ENCODE measurements at places on chromosomes 16 and 17.
A peak's percentile ranks its signal among the peaks of the same experiment; 100 is the strongest.

DNA sequence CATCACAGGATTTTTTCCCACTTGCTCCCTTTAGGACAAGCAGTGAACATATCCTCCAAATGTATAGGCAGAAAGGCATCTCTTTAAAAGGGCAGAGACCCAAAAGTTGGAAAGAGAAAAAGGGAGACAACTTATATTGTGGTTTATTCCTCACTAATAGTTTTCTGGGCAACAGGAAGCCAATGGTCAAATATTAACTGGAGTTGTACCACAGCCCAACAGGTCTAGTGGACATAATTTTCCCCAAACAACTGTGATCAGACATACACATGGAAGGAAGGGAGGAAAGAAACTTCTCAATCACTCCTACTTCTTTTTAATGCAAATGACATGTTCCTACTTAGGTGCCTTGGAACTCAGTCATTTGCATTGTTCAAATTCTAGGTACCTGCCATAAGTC is 78.4 kb downstream of the SOX9 start:
- no peak for DNase-seq

GRCh38 chr16:4683255-4684057 is 9.9 kb upstream of the NUDT16L1 start:
- no peak for DNase-seq

GRCh38 chr17:53806473-53806872 is 16.3 kb upstream of the KIF2B start:
- no peak for DNase-seq

DNA sequence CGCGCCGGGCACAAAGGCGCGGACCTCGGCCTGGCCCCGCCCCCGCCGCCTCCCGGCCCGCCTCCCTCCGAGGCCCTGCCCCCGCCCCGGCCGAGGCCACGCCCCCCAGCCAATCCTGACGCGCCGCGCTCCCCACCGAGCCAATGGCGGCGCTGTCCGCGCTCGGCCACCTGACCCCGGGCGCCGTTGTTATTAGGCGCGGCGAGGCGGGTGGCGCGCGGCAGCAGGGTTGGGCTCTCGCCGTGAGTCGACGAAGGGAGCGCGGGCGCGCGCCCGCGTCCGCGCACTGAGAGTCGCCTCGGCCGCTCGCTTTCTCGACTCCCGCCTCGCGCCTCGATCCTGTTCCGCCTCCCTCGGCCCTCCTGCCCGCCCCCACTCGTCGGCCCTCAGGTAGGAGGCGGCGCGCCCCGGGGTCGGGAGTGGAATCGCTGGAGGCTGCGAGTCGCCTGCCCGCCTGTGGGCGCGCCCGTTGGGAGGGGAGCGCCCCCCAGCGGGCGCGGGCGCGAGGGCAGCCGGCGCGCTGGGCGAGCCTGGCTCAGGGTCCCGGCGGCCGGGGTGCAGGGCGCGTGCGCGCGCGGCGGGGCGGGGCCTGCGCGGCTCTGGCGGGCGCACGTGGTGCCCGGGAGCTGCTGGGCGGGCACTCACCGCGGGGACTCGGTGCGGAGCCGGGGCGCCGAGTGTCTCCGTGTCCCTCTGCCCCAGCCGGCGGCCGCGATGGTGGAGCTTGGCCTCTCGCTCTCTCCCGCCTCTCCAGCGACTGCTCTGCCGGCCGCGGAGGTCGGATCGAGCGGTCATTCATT is 405 bp upstream of the CBLN1 start:
- peak; percentile 86 for DNase-seq

DNA sequence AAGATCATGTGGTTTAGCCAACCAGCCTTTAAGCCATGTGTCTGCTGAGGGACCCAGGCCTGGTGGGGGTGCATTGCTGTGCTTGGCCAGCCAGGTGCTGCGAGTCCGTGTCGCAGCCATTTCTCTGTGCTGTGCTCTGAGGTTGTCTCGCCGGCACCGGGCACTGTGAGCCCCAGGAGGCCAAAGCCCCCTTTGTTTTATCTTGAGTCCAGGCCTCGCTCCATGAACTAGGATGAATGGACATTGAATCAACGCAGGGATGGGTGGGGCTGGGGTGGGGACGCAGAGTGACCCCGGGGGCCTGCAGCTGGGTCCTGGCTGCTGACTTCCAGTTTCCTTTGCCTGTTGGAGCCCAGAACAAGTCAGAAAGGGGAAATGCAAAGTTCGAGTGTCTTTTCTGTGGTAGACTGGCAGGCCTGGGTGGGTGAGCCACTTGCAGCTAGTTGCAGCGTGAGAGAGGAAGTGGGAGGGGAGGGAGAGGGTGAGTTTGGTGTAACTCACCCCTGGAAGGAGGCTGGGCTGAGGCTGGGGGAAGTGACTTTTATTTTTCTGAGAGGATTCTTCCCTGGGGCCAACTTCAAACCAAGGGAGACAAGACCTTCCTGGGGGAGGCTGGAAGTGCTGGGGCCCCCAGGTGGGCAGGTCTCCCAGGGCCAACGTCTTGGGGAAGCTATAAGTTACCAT is 324.7 kb downstream of the SEC14L1 start:
- DNase-seq: no peak

DNA sequence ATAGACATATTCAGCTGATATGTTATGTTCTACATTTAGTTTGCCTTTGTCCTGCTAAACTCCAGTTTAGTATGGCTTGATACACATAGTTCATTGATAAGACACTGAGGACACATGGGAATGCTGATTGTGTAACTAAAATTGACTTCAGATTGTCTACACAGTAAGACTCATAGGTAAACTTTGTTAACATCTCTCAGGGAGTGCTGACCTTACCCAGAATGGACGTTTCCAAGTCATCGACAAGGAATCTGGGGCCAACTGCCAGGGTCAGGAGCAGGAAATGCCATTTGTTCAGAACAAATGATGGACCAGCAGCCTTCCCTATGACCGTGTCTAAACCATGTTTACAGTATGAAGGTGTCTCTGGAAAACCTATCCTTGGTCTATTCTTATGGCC is 58.7 kb downstream of the DYNLRB2 start:
- DNase-seq: no peak

GRCh38 chr16:56269281-56269680 is 78.0 kb downstream of the GNAO1 start:
- DNase-seq: no peak

- DNase-seq: no peak
Observed at GRCh38 chr16:66741950-66742808, 9.2 kb downstream of the DYNC1LI2 start.

GRCh38 chr16:54934481-54935265 is 4.0 kb downstream of the IRX5 start:
- no peak for DNase-seq

- DNase-seq: no peak
Observed at GRCh38 chr17:19285213-19285900, 48.2 kb downstream of the EPN2 start.

DNA sequence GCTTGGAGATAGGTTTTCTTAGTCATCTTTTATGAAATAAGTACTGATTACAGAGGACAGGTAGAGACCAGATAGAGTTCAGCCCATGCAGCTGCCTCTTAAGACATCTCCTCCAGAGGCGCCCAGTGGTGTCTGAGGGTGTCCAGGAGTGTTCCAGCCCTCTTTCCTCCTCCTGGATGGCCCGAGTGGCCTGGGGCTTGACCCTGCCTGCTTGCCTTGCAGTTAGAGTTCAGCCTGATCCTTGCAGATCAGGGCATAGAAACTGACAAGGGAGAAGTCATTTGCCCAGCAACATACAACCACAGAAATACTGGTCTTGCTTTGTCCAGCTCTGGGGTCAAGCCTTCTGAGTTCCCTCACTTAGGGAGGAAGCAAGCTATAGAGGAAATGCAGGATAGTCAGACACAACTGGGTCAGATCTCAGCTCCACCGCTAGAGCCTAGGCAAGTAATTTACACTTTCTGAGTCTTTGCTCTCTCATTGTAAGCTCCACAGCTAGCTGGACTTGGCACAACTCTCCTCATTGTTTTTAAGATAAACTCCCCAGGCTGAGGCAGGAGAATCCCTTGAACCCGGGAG is 3.6 kb upstream of the CCL1 start:
- no peak for DNase-seq

DNA sequence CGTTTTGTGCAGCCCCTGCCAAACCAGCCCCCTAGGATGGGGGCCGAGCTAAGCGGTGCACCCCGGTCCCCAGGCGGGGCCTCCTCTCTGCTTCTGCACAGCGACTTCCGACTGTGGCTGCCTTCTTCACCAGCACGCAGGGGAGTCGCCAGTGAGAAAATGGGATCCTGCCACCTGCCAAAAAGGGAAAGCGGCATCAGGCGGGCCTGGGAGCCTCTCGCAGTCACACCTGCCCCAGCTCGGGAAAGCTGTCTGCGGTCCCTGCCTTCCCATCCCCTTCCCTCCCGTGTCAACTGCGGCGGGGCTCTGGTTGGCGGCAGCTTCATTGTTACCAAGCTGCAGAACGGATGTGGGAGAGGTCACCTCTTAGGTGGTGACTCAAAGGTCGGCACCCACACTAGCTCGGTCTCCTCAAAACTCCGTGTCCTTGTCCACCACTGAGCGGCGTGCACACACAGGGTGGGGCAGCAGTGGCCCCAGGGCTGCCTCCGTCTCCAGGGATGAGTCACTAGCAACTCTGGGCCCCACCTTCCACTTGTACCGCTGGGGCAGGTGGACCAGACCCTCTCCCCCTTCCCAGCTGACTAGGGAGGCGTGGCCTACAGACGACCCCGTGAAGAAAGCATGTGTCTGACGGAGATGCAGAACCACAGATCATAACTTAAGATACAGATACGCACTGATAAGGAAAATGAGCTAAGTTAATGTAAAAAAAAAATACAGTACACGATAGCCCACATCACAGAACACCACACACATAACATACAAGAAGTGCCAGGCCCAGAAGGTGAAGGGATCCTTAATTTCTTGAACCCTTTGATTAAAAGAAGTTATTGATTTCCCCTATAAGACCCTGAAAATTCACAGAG is 1.5 kb upstream of the PCYT2 start:
- DNase-seq: no peak

DNA sequence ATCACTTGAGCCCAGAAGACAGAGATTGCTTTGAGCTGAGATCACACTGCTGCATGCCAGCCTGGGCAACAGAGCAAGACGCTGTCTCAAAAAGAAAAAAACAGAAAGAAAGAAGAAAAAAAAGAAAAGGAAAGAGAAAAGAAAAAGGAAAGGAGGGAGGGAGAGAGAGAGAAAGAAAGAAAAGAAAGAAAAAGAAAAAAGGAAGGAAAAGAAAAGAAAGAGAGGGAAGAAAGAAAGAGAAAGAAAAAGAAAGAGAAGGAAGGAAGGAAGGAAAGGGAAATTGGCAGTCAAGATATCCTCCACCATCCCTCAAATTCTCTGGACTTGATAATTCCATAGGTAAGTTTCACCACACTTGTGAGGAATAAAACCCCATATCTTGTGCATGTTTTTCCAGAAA is 71.4 kb upstream of the WSB1 start:
- no peak for DNase-seq

DNA sequence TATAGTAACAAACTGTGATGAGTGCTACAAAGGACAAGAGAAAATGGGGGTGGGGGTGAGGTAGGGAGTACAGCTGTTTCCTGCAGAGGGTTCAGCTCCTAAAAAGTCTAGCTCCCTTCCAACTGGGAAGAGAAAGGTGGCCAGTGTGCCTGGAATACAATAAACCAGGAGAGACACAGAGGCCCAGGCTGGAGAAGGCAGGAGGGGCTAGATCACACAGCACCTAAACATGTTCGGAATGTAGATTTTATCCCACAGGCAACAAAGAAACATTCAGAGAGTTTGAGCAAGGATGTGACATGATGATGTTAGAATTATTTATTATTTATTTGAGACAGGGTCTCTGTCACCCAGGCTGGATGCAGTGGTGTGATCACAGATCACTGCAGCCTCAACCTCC is 10.2 kb downstream of the TEX2 start:
- DNase-seq: no peak

DNA sequence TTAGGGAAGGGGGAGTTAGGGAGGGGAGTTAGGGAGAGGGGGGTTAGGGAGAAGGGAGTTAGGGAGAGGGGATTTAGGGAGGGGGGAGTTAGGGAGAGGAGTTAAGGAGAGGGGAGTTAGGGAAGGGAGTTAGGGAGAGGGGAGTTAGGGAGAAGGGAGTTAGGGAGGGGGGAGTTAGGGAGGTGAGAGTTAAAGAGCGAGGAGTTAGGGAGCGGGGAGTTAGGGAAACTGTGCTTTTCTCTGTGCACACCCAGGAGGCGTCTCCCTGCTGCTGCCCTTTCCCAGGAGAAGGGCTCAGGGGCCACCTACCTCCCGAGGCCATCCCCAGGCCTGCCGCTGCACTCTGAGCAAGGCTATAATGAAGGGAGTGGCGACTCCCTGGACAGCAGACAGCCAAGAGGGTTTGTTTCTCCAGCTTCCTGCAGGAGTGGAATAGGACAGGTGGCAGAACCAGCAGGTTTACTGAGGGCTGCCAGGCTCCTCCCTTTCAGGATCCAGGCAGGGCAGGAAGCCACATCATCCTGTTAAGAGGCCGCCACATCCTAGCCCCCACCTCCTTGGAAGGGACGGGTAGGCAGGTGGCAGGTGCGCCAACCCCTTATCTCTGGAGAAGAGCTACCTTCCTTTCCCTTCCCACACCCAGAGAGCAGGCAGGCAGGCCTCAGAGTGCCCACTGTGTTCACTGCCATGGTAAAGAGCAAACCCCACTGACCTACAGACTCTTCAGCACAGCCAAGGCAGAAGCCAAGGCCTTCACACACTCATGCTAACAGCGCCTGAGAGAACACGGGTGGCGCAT is 4.3 kb downstream of the CANT1 start:
- DNase-seq: no peak

GRCh38 chr17:61179380-61179806 is 220.2 kb upstream of the TBX2 start:
- DNase-seq: no peak

GRCh38 chr17:31690151-31690551 is 168.9 kb downstream of the COPRS start:
- DNase-seq: no peak

DNA sequence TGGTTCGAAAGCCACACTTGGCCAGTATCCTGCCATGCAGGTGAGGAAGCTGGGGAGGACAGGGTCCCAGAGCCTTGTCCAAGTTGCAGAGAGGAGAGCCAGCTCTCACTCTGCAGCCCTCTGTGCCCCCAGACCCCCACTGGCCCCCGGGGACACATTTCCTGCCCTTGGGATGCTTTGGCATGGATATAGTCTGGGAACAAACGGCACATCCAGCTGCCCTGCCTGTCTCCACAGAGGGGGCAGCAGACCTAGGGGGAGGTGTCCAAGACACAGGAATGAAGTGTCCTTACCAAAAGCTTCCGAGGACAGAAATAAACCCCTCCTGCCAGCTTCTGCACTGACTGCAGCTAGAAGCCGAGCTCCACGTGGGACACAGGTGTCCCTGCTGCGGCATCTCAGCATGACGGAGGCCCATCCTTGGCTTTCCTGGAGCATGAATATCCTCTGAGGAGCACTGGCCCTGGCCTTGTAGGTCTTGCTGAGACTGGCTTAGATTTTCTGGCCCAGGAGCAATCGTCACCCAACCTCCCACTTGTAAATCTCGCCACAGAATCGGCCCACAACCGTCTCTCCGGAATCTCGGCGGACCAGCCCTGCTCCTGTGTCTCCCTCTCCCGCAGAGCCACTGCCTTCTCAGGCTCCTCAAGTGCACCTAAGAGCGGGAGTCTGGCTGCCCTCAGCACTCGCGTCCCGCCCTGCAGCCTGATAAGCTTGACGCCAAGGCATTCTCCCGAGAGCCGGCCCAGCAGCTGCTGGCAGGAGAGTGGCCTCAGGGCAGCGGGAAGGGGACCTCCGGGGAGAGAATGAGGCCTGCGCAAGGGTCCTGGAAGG is 1.1 kb upstream of the CAPN15 start:
- peak; percentile 47 for DNase-seq
